Kidney tubule cell (primary cell): ENCODE measurements at places on chromosomes 1 and 21.

DNA sequence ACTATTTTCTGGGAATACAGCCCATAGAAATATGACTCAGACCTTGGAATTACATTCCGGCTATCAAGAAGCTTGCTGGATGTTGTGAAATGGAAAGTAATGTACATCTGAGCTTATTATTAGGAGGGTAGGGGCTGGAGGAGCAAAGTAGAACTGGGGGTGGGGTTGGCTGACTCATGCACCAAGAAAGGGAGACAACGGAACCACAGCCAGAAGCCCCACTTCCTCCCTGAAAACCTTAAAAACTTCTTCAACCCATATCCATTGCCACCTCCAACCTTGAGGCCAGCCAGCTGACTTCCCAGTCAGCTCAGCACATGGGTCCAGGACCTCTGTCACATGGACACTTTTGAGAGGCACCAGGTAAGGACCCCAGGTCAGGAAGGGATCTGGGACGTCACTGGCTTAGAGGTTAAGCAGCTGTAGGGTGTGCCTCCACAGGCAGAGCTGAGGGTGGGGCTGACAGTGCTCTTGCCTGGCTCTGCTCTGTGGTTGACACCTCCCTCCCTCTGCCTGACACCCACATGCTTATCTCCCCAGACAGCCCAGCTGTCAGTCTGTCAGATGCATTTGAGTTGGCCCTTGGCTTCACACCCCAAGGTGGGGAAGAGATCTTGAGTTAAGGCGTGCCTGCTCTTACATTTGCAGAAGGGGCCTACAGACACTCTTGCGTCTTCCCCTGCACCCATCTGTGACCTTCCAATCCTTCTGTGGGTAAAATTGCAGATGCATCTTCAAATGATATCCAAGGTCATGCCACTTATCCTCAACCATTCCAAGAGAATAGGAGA, 5.7 kb upstream of the ZNF683 start:
- peak; percentile 80 for DNase-seq

- peak; percentile 46 for DNase-seq
Measured at GRCh38 chr1:51729824-51730301, 113.0 kb downstream of the OSBPL9 start.

- no peak for DNase-seq
Measured at GRCh38 chr1:23480187-23481025, 3.6 kb downstream of the ASAP3 start.

GRCh38 chr1:109838838-109839240, 71.8 kb upstream of the CSF1 start:
- peak; percentile 68 for DNase-seq

GRCh38 chr1:219273088-219273686, 99.5 kb downstream of the LYPLAL1 start:
- no peak for DNase-seq

DNA sequence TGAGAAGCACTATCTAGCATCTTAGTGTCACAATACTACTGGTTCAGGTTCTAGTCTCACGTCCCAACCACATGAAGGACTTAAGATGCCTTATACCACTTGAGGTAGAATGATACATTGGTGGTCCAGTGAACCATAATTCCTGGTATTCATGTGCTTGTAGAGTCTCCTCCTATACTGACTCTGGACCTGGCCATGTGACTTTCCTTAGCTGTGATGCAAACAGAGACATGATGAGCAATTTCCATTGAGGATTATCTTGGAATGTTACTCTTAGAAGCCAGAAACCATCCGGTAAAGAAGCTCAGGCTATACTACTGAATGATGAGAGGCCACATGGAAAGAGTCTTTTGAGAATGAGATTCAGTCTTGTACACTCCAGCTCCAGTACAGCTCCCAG, 105.7 kb downstream of the NME7 start:
- no peak for DNase-seq
